ENCODE measurements at places on chromosomes 7 and 10.

DNA sequence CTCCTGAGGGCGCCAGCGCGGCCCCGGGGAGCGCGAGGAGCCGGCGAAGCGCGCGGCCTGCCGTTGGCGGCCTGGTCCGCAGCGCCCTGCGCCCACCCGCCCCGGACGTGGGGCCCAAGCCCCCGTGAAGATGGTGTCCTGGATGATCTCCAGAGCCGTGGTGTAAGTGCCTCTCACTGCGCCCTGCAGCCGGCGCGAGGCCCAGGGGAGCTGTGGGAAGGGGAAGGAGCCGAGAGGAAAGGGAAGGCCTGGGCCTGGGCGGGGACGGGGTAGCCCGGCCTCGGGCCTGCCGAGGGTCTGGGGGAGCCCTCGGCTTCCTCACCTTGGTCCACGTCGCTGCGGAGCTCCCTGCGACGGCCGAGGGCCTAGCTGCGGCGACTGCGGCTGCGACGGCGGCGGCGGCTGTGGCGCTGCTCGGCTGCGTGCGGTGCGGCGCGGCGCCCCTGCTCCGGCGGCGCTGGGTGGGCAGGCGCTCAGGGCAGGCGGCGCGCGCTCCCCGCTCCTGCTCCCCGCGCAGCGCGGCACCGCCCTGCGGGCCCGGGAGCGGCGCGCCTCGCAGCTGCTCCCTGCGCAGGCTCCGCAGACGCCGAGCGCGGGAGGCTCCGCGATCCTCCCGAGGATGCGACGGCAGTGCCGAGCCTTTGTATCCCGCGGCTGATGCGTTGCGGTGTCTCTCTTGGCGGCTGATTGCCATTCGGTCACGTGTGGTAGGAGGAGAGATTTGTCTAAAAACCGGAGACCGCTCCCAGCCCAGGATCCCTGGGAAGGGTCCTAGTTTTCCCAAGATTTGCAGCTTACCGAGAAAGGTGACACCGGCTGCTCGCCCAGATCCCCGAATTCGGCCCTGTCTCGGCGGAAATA is 445 bp downstream of the REEP3 start:
- DNase-seq: peak; percentile 81

DNA sequence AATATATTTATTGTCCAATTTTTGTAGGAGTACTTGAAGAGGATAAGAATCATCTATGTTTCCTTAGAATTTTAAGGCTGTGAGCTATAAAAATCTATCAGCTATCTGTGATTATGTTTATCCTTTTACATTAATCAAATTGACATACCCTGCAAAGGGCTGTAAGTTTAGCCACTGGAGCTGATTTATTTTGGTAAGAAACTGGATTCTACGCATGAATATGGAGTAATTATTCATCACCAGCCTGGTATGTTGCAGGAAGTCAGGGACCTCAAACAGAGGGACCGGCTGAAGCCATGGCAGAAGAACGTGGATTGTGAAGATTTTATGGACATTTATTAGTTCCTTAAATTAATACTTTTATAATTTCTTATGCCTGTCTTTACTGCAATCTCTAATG is 696.9 kb downstream of the DNAJB9 start:
- DNase-seq: no peak

DNA sequence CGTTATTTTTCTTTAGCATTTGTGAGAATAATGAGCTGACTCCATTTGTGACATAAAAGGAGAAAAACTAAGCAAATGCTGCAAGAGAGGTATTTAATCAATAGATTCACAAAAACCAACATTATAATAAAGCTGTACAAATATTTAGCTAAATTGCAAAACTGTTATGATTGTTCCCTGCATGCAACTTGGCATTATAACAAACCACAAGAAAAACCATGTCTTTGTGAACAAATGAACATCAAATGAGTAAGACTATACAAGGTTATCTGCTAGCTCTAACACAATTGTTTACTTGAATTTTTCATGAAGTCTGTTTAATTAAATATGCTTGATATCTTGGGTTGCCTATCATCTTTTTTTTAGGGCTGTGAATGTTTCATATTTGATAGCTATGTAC is 50.8 kb upstream of the PPP1R9A start:
- peak; percentile 2 for DNase-seq

GRCh38 chr10:103278862-103279298 is 1.9 kb downstream of the INA start:
- peak; percentile 38 for DNase-seq

GRCh38 chr7:131424219-131424822 is 96.6 kb downstream of the MKLN1 start:
- DNase-seq: peak; percentile 44

DNA sequence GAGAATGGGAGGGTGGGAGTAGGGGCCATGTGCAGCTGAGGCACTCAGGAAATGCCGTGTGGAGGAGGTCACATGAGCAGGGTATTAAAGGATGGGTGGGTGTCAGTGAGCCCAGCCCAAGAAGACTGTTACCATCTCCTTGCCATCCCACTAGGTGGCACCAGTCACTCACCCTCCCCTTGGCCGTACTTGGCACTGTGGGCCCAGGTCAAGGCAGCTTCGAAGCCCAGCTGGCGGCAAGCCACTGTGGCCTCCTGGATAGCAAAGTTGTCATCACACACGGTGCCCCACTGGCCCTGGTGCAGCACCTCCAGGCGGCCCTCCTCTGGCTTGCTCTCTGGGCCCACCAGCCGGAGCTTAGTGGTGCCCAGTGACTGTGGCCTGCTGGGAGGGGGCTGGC is 5.4 kb downstream of the LOXL4 start:
- peak; percentile 39 for DNase-seq

DNA sequence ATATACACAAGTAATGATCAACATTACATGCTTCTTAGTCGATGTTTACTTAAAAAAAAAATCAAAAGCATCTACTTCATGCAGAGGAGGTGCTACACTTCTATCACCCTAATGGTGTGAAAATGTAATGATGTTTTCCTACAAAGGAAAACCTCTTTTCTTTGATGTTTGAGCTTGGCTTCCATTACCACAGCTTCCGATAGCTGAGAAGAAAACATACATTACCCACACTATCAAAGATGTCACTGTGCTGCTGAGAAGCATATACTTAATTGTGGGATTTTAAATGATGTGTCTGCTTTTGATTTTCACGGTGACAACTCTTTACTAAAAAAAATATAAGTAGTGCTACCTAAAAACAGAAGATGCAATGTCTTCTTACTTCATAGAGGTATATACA is 200.2 kb upstream of the PHF14 start:
- DNase-seq: no peak

GRCh38 chr10:3323865-3324498 is 151.4 kb upstream of the PITRM1 start:
- no peak for DNase-seq

GRCh38 chr7:108627476-108628051 is 57.9 kb downstream of the DNAJB9 start:
- no peak for DNase-seq

- peak; percentile 64 for DNase-seq
These were observed 42.9 kb upstream of the PCBD1 start for GRCh38 chr10:70931168-70931815.

DNA sequence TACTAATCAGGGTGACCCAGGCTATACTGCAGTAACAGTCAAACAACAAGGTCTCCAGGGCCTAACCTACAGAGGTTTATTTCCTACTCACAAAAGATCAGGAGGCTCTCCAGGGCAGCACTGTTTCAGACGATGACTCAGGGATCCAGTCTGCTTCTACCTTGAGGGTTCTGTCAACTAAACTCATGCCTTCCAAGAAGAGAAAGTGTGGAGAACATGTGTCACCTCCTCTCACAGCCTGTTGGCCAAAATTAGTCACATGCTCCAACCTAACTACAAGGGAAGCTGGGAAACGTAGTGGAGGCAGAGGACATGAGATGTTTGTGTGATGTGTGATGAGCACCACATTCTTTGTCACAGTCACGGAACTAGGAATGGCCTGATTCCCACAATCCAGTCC is 14.7 kb upstream of the INA start:
- DNase-seq: no peak

GRCh38 chr10:75468612-75469005 is 37.2 kb downstream of the LRMDA start:
- DNase-seq: no peak

- no peak for DNase-seq
These were observed 21.9 kb upstream of the NEUROD6 start for GRCh38 chr7:31362401-31362800.

GRCh38 chr10:1778375-1778969 is 41.1 kb upstream of the ADARB2 start:
- DNase-seq: no peak

DNA sequence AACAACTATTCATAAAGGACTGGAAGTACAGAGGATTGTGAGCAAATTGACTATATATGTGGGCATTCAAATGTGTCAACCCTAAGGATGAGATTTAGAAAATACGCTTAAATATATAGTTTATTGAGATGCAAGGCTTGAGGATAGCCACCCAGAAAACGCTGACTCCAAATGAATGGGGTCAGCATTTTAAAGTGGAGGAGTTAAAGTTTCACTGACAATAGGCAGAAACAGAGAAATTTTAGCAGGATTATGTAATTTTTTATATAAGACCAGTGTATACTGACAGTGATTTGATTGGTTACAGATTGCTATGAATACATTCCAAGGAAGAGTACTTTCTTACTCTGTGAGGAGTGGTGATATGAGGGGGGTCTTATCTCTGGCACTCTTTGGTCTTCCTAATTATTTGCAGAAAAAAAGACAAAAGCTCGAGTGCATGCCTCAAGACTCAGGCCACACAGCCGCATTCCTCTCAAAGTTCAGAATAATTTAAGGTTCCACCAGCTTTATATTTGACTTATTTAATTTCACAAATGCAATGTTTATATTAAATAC is 38.6 kb upstream of the ARL4A start:
- no peak for DNase-seq

DNA sequence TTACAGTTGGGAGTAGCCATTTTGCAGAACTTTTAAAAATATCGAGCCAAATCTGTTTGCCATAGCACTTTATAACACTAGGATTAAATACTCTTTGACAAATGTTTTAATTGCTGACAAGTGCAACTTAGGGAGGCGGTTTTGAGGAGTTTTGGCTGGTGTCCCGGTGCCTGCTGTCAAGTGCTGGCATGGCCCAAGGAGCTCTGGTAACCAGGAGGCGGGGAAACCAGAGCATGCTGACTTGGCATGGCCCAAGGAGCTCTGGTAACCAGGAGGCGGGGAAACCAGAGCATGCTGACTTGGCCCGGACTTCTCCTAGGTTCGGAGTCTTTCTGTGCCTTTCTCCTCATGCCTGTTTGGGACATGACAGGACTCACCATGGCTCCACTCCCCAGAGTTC is 30.8 kb upstream of the ZNF32 start:
- DNase-seq: no peak

DNA sequence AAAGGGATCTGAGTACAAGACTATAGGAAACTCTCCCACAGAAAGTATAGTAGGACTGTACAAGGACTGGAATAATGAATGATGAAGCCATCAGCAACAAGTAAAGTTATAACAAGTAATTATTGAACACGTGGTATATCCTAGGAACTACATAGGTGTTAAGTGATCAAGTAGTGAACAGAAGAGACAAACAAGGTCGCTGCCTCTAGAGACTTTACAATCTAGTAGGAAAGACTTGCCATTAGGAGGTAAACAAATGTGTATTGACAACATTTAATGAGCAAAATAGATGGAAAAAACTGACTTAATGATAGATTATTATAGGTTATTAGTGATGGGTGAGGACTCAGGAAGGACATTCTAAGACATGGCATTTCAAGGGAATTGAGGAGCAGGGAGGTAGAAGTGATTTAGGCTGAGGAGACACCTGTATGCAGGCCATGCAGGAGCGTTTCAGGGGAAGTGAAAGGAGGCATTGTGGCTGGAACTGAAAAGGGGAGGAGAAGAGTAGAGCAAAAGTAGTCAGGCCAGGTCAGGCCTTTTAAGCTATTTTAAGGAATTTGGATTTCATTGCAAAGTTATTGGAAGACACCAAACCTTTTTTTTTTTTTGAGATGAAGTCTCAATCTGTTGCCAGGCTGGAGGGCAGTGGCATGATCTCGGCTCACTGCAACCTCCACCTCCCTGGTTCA is 8.5 kb upstream of the GLCCI1 start:
- DNase-seq: no peak

DNA sequence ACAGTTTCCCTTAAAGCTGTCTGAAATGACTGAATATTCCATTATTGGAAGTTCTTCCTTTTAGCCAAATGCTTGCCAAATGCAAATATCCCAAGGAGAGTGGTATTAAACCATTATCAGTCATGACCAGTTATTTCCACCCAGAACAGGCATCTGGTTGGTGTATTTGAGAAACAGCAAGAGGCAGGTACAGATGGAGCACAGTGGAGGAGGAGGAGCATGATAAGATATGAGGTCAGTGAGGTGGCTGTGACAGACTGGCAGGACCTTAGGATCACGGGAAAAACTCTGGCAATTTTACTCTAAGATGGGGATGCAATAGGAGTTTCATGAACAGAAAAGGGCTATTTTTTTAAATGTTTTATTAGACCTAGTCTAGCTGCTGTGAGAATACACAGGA is 6.4 kb downstream of the HEPACAM2 start:
- no peak for DNase-seq

DNA sequence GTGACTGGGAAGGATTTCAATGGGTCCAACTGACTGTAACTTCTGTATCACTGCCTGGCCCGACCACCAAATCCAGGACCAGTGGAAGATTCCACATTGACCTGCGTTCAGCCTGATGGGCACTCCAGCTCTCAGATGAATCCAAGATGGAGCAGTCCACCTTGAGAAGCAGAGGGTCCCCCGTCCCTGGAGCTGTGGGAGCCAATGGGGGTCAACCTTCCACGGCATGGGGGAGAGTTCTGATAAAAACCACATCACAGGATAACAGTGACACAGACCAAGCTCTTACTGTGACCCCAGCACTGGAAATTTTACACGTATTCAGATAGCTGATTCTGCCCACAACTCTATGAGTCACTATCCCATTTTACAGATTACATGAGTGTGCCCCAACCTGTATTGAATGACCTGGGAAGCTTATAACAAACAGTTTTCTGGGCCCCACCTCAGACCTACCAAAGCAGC is 11.2 kb downstream of the ZCCHC24 start:
- DNase-seq: peak; percentile 64

- DNase-seq: no peak
These were observed 56.5 kb downstream of the PWWP2B start for GRCh38 chr10:132453470-132453861.

DNA sequence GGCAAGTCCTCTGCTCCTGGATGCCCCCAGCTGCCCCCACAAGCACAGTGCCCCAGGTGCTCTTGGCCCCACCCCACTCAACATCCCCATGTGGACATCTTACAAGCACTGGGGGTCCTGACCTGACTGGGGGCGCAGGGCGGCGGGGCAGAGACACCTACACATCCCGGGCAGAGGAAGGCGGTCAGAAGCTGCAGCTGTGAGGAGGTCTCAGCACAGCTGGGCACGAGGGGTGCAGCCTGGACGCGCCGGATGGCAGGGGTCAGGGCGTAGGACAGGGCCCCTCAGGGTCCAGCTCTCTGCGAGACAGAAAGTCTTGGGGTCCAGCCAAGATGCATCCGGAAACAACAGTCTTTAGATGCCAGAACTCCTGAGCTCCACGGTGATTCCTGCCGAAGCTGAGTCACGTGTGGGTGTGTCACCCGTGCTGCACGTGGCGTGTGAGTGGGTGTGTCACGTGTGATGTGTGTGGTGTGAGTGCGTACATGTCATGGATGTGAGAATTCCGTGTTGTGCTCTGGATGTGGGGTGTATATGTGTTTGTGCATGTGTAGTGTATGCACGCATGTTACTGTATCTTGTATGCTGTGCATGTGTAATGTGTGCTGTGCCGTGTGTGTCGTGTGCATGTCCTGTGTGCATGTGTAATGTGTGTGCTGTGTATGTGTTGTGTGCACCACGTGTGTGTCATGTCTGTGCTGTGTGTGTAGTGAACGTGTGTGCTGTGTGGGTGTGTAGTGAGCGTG is 5.1 kb downstream of the VENTX start:
- peak; percentile 20 for DNase-seq

GRCh38 chr10:71300555-71301370 is 18.3 kb upstream of the SLC29A3 start:
- no peak for DNase-seq

- no peak for DNase-seq
These were observed 1.8 kb upstream of the TMEM184A start for GRCh38 chr7:1557771-1558170.

All from iris pigment epithelial cell (primary cell).